ENCODE measurements at places on chromosomes 7 and 10. TPM values are rescaled to one million over a fixed set of nuclear protein-coding genes. Genes with fewer than 3 reads are reported as not detected.
A peak's percentile ranks its signal among the peaks of the same experiment; 100 is the strongest.

DNA sequence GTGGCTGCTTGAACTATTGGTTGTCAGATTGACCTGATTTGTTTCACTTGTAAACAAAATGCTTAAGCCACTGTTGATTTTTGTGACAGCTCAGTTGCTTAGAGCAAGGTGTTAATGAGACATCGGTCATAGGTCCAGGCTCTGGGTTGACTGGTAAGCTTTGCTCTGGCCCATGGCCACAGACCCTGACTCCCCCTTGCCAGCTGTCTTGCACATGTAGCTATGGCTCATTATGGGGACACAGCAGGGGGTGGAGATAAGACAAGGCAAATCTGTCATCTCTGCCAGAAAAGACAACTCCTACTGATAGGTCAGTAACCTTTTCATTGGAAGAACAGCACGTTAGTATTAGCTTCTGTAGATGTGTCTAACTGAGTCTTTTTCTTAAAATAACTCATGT lies 95.3 kb downstream of the KAT6B start:
- no peak for DNase-seq

DNA sequence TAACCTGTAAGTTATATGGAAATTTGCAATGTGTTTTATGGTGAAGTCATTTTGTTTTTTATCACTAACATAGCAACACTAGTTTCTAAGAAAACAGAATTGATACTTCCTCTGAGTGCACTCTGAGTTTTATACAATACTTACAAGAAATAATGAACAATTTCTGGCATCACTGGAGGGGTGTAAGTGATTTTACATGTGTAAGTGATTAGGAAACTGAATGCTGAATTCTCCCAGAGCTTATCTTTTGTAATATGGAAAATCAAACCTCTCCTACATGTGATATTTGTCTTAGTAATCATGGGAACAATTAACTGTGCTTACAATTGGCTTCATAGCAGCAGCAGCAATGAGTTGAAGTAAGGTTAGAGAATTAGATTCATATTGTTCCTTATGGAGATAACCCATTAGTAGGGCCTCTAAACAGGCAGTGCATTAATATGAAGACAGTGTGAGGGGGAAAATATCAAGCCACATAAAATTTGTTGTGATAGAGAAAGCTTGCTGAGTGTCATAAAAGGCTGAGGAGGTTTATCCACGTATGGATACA lies 37.4 kb downstream of the SEMA3C start:
- DNase-seq = no peak

DNA sequence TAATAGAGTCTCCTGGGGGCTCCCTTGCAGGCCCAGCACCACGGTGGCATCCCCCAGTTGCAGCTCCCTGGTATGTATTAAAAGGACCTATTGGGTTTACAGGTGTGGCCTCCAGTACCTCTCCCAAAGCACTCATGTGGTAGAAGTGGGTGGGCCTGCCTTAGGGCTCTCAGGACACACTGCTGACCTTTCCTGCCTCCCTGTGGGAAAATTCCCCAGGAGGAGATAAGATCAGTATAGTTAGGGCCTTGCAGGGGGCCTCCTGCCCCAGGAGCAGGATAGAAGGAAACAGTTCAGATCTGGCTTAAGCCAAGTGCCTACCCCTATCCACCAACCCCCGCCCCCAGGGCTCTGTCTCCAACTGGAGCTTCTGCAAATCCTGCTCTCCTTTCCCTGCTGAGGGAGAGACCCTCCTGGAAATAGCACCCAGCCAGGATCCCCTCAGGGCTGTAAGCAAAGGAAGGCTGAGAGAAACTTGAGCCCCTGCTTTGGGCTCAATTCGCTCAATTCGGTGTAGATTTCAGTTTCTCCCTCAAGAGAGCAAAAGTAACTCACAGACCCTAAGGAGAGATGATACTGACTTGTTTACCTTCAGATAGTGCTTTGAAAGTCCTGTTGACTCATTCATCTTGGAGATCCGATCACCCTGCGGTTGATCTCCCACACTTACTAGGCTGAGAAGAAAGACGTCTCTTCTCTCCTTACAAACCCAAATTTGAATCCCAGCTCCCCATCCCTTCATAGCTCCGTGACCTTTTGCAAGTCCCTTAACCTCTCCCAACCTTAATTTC lies 130.6 kb downstream of the WDR11 start:
- no peak for DNase-seq

- DNase-seq = no peak
Measured at GRCh38 chr7:92133133-92133736, 1.0 kb downstream of the CYP51A1 start.

- DNase-seq = no peak
Measured at GRCh38 chr10:124065382-124066125, 27.8 kb downstream of the CHST15 start.

DNA sequence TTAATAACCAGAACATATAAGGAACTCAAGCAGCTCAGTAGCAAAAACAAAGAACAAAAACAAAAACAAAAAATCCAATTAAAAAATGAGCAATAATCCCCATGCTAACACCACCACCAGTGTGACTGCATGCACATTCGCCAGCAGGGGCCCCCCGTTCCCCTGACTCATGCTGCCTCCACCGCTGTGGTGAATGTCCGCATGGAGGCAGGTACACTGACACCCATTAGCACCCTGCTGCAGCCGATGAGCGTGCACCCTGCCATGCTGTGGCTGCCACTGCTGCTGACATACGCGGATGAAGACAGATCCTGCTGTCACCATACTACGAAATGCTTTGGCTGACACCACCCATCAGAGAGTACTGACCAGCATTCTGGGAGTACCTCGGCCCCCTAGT lies 321.6 kb upstream of the LRRTM3 start:
- DNase-seq = no peak

DNA sequence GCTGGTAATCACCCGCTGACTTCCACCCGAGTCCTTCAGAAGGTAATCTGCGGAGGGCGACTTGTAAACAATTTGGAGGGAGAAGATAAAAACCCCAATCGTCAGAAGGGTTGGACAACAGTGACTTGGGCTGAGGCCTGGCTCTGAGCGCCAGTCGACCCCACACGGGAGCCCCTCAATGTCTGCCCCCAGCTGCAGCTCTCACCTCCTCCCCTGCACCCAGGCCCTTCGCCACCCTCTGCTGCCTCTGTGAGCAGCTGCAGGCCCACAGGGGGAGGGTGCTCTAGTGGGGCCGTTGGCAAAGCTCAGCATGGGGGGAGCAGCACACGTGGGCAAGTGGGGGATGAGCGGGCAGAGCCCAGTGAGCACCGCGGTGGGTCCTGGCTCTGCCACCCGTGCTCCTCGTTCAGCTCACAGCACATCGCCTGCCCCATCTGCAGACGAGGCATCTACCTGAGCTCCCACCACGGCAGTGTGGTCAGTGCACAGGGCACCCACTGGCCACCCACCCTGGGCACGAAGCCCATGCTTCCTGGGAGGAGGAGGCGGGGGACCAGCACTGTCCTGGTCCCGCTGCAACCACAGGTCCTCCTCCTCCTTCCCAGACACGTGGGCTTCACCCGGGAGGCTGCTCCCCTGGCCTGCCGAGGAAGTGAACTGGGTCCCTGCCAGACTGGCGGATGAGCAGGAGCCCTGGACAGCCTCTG lies 280.5 kb downstream of the ELFN1 start:
- DNase-seq = no peak

- DNase-seq = no peak
Measured at GRCh38 chr7:100689230-100690135, 4.6 kb downstream of the GIGYF1 start.

DNA sequence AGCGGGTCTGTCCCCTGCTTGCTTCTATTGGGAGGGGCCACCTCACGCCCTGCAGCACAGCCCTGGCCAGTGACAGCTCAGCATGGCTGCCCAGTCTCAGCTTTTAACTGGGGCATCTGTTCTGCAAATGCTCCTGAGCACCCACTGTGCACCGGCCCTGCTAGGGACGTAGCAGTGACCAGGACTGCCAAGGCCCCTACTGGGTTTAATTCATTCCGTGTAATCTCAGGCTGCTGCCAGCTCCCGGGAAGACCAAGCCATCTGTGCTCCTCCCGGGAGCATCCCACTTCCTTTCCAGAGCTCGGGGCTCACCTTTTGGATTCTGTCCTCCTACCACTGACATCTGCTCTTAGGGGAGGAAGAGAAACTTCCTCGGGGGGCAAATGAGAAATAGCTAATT lies 85.2 kb downstream of the ADARB2 start:
- DNase-seq = no peak

DNA sequence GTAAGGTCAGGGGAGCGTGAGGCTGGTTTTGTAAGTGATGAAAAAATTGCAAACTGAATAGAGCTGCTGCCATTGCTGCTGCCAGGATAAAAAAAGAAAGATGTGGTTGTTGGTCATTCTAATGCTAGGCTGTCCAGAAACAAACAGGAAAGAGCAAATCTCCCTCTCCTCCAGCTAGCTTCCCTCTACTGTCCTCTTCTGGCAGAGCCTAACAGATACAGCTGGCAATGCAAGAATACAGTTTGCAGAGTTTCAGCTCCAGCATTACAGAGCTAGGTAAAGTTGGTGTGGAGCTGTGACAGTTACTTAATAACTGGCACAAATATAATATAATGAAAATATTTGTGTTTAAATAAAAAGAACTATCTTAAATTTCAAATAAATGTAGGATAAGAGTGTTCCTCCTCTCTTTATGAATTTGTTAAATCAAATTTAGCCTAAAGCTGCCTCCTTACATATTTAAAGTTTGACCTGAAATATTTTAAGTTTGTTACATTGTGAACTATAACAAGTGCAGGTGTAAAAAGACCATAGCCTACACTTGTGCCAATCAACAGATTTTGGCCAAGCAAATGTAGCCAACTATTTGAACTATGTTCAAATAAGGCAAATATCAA lies 407.7 kb downstream of the SH2D4B start:
- DNase-seq = peak; percentile 9

GRCh38 chr10:91537614-91538383 lies 95.1 kb downstream of the PPP1R3C start:
- DNase-seq = no peak

- DNase-seq = no peak
Measured at GRCh38 chr10:48606530-48607355, 1.9 kb upstream of the ARHGAP22 start.

DNA sequence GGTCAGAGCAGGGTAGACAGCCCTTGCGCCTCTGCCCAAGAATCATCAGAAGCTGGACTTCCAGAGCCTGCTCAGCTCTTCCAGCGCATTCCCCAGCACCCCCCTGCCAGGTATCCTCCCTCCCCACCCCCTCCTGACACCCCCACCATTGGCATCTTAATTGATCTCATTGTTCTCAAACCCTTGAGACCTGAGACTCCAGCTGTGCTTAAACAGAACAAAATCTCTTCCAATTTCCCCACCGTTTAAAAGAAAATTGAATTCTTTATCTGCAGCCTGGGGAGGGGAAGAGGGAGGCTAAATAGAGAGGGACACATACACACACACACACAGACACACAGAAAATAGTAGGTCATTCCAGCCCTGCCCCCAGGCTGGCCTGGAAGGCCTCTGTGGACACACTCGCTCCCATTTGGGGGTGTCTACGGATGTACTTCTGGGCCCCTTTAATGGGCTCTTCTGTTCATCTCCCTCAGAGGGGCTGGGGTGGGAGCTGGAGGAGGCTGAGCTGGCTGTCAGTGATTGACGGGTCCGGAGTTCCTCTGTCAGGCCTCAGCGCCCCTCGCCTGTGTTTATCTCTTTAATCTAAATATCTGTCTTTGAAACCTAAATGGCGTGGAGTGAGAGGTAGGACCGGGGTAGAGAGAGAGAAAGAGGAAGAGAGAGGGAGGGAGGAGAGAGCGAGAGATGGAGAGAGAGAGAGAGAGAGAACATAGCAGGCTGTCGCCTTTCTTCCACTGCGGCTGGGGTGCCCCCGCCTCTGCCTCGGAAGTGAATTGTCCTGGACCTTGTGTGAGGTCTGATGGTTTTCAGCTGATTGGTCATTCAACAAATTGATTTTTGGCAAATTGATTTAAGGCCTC lies 61.7 kb downstream of the C10orf105 start:
- no peak for DNase-seq

- DNase-seq = no peak
Measured at GRCh38 chr7:19117091-19117869, at the start of gene TWIST1. TWIST1 (minus strand) TSS chr7:19117636; CDS start chr7:19117321, 315 bp downstream.

- DNase-seq = no peak
Measured at GRCh38 chr10:82267014-82267413, 392.0 kb downstream of the NRG3 start.

DNA sequence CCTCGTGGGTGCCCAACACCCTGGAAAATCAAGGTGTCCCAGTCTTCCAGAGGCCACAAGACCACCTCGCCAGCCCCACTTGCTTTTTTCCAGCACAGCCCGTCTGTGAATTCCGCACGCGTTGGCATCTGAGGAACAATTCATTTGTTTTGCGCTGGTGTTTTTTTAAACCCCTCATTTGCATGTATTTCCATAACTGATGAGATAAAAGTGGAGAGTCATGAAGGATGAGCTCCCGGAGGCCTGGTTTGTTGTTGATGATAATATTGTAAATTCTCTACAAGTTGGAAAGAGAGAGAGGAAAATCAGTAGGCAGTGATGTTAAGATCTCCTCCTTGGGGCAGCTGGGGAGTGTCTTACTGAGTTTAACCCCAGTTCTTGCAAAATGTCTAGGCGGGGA lies 34.6 kb downstream of the SLC29A3 start:
- no peak for DNase-seq

- DNase-seq = peak; percentile 73
Measured at GRCh38 chr7:47031786-47032535, 550.0 kb downstream of the TNS3 start.

DNA sequence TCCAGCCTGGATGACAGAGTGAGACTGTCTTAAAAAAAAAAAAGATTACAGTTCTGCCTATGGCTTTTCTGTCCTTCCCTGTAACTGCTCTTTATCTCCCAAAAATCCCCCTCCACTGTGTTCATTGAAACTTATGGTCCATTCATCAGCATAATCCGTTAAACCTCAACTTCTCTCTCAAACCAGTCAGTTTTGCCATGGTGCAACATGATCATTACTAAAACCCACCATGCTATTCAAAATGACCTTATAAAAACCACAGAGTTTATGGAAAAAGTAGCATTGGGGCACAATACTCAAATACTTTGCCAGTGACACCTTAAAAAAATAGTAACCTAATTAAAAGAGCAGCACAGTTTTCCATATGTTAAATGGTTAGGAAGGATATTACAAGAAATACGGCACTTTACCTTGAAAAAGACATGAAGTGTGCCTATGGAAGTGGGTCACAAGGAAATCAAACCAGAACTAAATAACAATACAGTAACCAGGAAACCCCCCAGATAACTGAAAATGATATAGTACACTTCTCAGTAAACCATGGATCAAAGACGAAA lies 74.0 kb upstream of the ST8SIA6 start:
- no peak for DNase-seq

GRCh38 chr7:45597286-45597984 lies 23.3 kb downstream of the ADCY1 start:
- no peak for DNase-seq

GRCh38 chr7:1255817-1256340 lies 23.2 kb downstream of the UNCX start:
- no peak for DNase-seq

Gene CHAT
- polyA plus RNA-seq = not detected

Gene FBXL13
- polyA plus RNA-seq = 5.5 TPM

Gene SLC18A2
- 0.25 TPM for polyA plus RNA-seq

Gene ICA1
- polyA plus RNA-seq = 37.5 TPM

Gene PIP4K2A
- 25.5 TPM for polyA plus RNA-seq

Gene HGF
- polyA plus RNA-seq = 15.0 TPM

Gene LBX1
- 0.16 TPM for polyA plus RNA-seq

Gene EPO
- 0.24 TPM for polyA plus RNA-seq

Gene ACBD5
- 22.7 TPM for polyA plus RNA-seq

Gene VPS37D
- 6.7 TPM for polyA plus RNA-seq

Gene ANXA11
- polyA plus RNA-seq = 80.0 TPM

Gene CRYGN
- 0.45 TPM for polyA plus RNA-seq

All from right lung (tissue), 10 donors.